Kidney capillary endothelial cell (primary cell): ENCODE measurements at places on chromosomes 7 and 10.

DNA sequence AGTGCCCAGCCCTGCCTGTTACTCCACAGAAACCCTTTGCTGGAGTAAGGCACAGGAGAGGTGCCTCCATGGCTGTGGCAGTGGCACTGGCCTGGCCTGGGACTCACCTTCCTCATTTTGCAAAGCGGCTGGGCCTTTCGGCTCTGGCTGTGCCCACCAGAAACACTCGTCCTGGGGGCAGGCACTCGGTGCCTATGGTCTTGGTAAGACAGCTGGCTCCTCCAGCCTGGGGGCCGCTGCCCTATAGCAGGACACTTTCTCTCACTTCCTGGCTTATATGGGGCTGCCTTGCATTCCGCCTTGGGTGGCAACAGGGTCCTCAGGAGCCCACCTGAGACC, 13.2 kb downstream of the ZMIZ1 start:
- DNase-seq = no peak

DNA sequence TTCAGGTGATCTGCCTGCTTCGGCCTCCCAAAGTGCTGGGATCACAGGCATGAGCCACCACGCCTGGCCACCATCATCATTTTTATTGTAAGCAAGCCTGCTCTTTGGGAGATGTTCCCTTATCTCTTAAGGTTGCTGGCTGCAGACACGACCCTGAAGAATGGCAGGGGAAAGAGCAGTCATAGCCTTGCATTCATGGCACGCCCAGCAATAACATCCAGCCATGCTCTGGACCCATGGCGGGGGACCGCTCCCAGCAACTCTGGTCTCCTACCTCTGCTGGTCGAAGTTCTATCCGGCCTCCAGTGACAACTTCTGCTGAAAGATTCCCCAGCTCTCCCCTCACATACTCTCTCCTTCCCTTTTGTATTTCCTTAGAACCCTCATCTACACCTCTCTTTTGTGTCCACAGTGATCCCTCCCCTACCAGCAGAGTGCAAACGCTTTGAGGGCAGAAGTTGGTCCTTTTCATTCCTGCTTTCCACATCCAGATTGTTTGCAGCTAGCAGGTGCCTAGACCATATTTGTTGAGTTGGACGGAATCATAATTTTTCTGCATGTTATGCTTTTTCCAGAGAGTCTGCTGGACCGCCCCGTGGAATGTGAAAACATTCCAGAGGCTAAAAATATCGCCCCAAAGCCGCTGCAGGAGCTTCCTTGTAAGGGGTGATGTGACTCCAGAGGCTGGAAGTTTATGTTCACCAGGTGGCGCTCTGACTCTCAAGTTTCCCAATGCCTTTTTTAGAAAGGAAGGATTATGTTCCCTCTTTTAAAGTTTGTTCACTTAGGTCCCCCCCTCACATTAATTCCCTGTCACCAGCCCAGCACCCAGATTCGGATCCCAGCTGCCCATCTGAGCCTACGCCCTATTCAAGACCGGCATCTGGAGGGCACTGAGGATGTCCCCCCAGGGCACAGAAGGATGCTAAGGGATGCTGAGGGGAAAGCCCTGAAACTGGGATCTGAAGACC, 4.3 kb upstream of the MARVELD1 start:
- DNase-seq = peak; percentile 53

DNA sequence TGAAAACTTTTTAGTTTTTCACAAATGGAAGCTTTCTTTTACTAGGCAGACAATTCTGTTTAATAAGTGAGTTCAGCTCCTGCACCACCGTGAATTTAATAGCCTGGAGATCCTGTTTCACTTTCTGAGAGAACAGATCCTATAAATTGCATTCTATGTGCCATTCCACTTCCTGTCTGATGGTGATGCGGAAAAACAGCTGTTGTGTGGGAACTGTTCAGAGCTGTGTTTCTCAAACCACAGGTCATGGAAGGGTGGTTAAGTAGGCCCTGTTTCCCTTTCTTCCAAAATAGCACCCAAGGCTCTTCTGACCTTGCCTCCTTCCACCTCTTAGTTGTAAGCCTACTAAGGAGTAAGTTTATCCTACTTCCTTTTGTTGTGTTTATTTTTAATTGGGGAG, 97.2 kb upstream of the DKK1 start:
- peak; percentile 66 for DNase-seq

DNA sequence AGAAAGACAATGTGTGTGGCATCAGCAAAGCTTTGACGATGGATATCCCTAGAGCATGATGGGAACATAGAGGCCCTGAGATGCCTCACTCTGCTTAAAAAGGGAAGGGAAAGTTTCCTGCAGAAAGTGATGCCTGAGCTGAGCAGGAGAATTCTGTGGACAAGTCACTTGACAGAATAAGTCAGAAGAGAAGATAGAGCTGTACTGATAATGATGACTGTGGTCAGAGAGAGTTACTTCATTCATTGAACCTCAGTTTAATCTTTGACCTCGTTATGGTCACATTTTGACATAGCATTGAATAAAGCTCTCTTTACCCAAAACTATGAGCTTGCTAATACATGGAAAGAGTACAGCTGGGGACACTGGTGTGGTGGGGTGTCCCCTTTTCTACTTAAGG, 7.6 kb downstream of the CUBN start:
- DNase-seq = no peak

DNA sequence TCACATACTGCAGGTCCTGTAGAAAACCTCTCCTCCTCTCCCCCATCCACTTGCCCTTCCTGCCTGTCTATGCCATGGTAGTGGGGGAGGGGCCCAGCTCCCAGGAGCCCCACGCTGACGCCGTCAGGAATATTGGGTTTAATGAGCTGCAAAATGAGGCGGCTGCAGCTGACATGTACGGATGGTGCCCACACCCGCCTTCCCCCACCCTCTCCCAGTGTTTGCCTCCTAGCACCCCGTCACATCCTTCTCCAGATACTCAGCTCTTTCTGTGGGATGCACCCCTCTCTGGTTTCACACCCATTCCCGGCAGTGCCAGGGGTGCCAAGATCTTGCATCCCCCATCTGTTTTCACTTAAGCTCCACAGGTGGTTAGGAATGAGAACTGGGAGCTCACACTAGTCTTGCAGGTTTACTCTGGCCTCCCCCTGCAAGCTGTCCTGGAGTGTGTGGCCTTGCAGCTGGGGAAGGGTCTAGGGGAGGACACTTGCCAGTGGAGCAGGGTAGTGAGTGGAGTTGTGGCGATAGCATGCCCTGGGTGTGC, 26.1 kb downstream of the GBX1 start:
- DNase-seq = no peak

- DNase-seq = no peak
Measured at GRCh38 chr10:116741391-116742351, 695 bp downstream of the HSPA12A start.

- no peak for DNase-seq
Measured at GRCh38 chr7:25580141-25580540, 351.9 kb upstream of the NPVF start.

GRCh38 chr10:123062726-123063125, 53.9 kb downstream of the ACADSB start:
- no peak for DNase-seq

- DNase-seq = no peak
Measured at GRCh38 chr10:22752272-22752889, 38.0 kb upstream of the PIP4K2A start.

- no peak for DNase-seq
Measured at GRCh38 chr7:76189276-76189675, 12.4 kb upstream of the SRRM3 start.

DNA sequence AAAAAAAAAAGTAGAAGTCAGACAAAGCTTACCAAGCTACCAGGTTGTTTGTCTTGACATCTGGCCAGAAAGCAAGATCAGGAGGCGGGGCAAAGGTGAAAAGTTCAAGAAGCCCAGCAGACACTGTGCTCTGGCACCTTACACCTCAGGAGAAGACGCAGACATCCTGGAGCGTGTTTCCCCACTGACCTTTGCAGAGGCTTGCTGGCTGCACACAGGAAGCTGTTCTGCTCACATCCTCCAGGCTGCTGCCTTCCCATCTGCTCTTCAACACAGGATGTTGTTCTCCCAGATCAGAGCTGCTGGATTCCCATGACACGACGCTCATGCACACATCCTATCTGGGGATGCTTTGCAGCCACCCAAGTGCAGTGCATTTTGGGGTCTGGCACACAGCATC, 174.4 kb upstream of the KIAA1217 start:
- DNase-seq = peak; percentile 75

GRCh38 chr10:35684586-35684985, 42.5 kb upstream of the FZD8 start:
- no peak for DNase-seq

DNA sequence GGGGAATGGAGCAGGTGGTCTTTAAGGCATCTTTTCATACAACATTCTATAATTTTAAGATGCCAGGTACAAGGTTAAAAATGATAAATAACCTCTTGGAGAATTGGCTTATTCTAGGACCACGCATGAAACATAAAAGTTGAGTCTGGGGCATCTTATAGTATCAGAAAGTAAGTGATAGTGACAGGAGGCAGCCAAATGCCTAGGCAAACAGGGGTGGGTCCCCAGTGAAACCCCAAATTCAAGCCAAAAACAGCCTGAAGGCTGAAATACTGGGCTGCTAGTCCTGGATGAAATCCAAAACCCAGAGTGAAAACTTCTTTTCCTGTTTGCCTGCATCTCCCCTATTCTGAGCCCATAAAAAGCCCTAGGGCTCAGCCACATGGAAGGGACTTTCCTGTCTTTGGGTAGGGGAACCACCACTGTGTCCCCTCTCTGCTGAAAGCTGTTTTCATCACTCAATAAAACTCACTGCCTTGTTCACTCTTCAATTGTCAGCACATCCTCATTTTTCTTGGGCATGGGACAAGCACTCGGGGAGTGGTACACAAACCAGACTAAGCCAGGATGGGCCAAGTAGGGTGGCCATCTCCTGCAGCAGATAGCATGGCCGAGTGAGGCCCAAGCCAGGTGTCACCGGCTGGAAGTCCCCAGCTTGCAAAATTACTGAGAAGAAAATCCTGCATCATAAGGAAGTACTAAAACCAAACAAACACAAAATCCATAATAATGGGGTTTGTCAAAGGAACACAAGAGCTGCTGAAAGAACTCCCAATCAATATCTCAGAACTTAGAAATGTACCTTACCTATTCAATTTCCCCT, 241.6 kb upstream of the GALNT17 start:
- DNase-seq = no peak

- DNase-seq = no peak
Measured at GRCh38 chr10:70227548-70228320, 5.5 kb downstream of the PPA1 start.

- no peak for DNase-seq
Measured at GRCh38 chr7:150986099-150986512, 4.7 kb upstream of the NOS3 start.

DNA sequence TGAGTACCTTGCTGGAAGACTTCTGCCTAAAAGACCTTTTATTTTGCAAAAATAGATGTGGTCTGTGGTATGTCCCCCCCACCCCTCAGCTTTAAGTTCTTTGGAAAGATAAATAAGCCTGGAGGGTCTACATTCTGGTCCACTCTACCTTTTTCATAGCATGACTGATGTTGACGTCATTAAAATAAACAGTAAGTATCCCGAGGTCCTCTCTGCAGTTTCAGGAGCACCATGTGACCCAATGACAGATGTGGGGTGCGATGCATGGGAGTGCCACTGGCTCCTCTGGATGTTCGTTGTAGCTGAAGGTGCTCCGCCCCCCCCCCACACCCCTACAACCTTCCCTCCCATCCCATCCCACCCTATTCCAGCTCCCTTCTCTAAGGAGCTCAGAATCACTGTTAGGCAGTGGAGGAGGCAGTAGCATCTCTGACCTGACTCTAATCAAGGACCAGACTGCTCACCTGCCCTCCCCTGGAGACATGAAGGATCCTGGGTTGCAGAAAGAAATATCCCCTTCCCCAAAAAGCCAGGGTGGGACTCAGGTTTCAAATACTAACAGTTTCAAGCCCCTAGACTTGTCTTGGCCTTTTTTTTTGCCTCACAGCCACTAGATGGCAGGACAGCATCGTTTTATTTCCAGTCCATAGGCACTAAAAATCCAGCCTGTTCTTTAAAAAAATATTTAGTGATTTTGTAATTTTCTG, 25.1 kb downstream of the CASP7 start:
- peak; percentile 33 for DNase-seq

DNA sequence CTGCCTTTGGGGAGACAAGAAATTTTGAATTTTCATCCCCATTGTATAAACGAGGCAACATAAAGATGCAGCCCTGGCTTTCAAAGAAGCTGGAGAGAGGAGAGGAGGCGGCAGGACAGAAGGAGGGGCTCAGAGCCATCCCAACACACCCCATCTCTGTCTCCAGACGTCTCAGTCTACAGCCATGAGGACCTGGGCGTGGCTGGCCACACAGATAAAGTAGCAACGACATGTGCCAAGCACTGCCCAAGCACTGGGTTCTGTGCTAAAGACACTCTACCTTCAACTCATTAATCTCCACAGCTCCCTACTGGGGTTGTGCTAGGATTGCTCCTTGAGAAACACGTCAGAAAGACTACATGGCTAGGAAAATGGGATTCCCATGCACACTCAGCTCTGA, 65.2 kb downstream of the DLG5 start:
- no peak for DNase-seq

- peak; percentile 48 for DNase-seq
Measured at GRCh38 chr7:152145853-152146466, 120.5 kb downstream of the GALNT11 start.

GRCh38 chr10:76396134-76396533, 964.7 kb downstream of the LRMDA start:
- no peak for DNase-seq

- DNase-seq = no peak
Measured at GRCh38 chr10:103467406-103467805, 8.7 kb upstream of the CALHM1 start.

DNA sequence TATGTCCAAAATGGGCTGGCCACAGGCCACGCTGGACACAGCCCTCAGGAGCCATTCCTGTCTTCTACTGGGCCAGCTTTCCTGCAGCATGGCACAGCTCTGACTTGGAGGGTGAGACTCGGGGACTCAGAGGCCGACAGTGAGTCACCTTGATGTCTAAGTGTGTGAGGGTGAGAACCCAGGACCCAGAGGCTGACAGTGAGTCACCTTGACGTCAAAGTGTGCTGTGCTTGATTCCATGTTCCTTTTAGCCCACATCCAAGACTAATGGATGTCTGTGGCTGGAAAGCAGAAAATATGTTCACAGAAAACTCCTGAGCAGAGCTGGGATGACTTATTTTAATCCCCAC, 6.0 kb upstream of the FAM170B start:
- no peak for DNase-seq

- no peak for DNase-seq
Measured at GRCh38 chr7:157409149-157409752, 72.4 kb downstream of the DNAJB6 start.

DNA sequence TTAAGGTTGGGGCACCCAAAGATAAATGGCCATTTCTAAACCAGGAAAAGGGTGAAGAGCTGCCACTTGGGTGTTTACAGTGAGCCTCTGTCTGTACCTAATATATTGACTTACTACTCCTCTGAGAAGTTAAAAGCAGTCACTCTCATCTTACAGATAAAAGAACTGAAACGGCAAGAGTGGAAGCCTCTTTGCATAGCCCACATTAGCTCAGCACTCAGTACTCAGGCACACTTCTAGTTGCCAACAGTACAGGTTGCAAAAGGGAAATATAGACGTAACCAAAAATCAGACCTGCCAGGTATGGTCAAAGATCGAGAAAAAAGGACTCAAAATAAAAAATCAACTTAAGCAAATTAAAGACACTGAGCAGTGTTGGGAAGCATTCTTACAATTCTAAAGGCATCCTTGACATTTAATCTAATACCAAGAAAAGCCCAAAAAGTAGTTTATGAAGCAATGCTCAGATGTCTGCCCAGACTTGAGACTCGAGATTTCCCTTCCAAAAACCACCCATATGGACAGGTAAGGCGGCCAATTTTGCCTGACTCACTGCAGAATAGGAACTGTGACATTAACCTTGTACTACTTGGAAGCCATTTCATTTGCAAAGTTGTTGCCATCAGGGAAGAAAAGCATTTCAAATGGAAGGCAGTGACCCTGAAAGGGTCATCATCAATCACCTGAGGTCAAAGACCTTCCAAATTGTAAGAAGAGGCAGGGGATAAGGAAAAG, 139.3 kb downstream of the SLC25A13 start:
- no peak for DNase-seq
